ENCODE measurements at places on chromosomes 4 and X. TPM values are rescaled to one million over a fixed set of nuclear protein-coding genes. Genes with fewer than 3 reads are reported as not detected.

ANOS1 gene
- total RNA-seq, result 0.05 TPM

ZNF827 gene
- total RNA-seq, result 14.9 TPM

RXFP1 gene
- total RNA-seq, result not detected

FATE1 gene
- total RNA-seq, result not detected

MSN gene
- 390 TPM for total RNA-seq

NAA11 gene
- not detected for total RNA-seq

- H3K4me1 ChIP-seq, result no peaks in the 10 kb centered on the region
- H3K4me3 ChIP-seq, result no peak overlapping the region
- H3K36me3 ChIP-seq, result no peaks in the 10 kb centered on the region
- H3K27me3 ChIP-seq, result no peaks in the 10 kb centered on the region
Measured at GRCh38 chrX:29913647-29914046, 301.7 kb upstream of the MAGEB2 start.

DNA sequence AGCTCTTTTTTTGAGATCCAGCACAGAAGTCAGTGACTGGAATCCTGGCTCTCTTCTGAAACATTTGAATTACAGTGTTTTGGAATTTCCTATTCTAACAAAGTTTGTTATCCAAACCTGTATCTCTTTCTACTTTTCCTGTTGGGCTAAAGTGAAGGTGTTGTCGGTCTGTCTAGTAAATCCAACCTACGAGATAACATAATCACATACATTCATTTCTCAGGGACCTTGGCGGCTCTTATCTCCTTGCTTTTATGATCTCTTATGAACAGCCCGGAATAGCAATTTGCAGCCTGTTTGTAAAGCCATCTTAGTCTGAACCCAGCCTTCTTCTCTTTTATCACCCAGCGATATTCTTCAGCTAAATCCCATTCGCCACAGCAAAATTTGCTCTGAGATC lies 14.5 kb downstream of the PPARGC1A start:
- DNase-seq, result no peak
- no peaks in the 10 kb centered on the region for H3K36me3 ChIP-seq
- no peaks in the 10 kb centered on the region for H3K4me1 ChIP-seq
- no peak overlapping the region for H3K27ac ChIP-seq

Measured in T-helper 17 cell (primary cell).